Left lobe of liver (tissue), 2 donors: ENCODE measurements at places on chromosomes 4 and X.

DNA sequence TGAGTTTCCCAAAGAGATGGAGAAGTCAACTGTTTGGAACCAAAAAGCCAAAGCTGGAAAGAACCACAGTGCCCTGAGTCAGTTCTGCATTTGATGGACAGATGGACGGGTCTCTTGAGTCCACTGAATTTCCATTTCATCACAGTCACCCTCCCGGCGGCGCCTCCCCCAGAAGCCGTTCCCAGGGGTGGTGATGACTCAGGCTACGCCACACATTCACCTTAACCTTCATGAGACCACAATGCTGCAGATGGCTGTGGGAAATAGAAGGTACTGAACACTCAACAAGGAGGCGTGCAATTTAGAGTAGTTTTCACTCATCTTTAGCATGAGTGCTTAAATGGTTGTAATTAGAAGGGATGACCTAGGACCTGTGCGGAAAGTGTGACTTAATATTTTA is 61.3 kb downstream of the STOX2 start:
- DNase-seq = no peak

- no peak for DNase-seq
These were observed 93.7 kb downstream of the SHOX start for GRCh38 chrX:724256-724655.

DNA sequence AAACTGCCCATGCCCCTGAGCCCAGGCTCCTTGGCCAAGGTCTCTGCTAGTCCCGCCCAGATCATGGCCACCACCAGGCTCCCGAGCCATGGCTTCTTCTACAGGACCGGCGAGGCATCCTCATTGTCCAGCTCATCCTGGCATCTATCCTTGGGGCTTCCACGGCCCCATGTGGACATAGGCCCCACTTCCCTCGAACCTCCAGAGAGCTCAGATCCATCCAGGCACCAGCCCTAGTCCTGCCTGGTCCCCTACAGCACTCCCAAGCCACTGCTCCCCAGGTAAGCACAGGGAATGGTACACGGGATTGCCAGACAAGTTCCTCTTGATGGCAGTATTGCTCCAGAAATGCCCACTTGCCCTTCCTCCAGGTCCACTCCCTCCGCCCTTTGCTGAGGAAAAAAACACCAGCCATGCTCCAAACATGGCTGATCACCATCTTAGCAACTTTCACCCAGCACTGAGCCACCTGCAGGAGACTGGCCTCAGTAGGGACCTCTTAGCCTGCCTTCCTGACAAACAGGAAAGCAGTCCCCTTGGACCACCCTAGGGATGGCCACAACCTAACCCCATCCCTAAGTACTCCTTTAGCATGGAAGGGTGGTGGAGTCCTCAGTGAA is 272.1 kb upstream of the AGTR2 start:
- DNase-seq = no peak

GRCh38 chrX:80388206-80388605 is 32.0 kb upstream of the TENT5D start:
- no peak for DNase-seq

GRCh38 chr4:22072726-22073125 is 124.2 kb upstream of the KCNIP4 start:
- DNase-seq = no peak

GRCh38 chrX:41009850-41010846 is 75.1 kb upstream of the USP9X start:
- DNase-seq = peak; percentile 84

DNA sequence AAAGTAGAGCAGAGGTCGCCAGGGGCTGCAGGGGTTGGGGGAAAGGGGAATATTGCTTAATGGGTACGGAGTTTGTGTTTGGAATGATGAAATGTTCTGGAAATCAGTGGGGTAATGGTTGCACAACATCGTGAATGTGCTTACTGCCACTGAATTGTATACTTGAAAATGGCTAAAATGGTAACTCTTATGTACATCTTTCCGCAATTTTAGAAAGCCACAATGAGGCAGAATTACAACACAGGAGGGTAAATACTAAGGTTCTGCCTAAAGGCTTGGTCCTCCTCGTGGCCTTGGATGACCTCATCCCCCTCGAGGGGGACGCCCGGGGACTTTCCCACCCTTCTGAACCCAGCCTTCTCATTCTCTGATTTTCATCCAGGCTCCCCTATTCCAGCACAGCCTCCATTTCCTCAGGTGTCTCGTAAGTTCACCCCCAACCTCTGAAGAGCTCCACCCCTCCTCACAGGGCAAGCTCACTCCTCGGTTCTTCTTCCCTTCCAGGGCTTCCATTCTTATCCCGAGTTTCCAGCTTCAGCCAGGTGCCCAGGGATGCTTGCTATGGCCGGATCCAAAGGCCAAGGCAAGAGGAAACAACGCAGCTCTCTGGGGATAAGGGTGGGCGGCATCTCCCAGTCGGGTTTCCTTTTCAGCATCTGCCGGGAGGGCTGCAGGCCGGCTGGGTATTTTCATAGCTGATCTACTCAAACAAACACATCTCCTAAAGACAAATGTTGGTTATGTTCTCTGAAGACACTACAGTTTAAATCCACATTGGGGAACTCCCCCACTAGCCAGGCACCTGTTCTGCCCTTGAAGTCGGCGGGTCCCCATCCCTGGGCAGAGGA is 71.3 kb upstream of the ACSL1 start:
- peak; percentile 76 for DNase-seq

DNA sequence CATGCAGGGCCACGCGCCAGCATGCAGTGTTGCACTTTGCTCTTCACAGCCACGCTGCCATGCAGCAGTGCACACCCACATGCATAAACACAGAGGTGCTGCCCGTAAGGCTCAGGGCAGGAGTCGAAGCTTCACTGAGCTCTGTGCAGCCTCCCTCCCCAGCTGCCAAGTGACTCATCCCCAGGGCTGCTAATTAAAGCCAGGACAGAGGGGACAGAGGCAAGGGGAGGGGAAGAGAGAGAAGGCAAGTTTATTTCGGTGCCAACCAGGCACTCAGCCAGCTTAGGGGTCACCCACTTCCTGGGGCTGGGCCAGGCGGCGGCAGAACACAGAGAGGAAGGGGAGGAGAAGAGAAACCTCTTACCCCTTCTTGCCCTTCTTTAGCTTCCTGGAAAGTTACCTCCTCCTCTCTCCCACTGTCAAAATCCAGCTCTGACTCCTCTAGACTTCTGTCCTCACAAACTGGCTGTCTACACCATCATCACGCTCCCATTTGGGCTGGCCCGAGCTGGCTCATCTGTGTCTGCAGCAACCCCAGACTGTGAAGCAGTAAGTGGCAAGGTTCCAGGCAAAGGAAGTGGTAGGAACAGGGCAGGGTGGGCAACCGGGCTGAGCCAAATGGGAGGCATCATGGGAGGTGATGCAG is 6.2 kb upstream of the IQSEC2 start:
- no peak for DNase-seq

DNA sequence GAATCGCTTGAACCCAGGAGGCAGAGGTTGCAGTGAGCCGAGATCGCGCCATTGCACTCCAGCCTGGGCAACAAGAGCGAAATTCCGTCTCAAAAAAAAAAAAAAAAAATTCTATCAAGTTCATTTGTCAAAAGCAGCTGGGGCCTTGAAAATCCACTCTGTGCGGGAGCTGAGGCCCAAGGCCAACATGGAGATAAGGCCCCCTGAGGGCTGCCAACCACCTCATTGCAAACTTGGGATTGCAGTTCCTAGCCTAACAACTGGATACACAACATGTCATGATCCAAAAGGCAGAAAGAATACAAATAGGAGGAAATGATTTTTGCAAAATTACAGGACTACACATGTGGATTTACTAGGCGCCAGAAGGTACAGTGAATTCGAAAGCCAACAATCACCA is 22.5 kb upstream of the PRDX4 start:
- DNase-seq = no peak

GRCh38 chrX:119147486-119147885 is 19.9 kb upstream of the KIAA1210 start:
- DNase-seq = peak; percentile 64

DNA sequence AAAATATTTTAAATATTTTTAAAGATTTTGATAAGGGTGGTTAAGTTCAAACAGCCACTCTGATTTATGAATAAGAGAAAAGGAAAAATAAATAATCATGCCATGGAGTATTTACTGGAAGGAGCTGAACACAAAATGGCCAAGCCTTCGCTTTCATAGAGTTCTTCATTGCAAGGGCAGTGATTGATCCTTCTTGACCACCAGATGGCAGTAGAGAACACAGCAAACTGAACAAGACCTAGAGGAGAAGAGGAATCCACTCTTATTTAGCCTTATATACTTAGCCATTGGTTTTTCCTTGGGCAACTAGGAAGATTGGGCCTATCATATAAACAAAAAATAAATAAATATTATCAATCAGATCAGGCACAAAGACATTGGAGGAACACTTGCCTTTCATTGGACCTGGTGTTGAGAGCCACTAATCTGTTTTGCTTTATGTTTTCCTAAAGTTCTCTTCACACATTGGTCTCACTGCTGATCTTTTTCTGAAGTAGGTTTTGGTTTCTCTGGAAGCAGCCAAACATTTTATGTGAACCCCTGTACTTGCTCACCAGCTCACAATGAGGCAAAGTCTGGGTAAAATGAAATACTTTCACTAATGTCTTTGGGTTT is 58.1 kb upstream of the PARM1 start:
- no peak for DNase-seq

DNA sequence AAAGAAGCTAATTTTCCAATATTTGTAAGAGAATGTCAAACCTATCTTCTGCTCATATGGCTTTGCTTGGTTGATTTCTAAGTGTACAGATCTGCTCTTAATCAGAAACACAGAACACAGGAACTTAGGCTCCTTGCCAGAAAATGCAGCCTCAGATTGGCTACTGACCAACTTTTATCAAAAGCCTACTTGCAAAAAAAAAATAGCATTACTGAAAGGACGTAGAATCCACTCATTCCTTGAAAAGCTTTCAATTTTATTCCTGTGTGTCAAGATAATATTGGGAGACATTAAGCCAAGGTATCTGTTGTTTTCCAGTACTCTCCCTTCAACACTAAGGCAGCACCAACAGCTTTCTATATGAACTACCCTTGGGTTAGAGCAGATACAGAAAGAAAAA is 127.6 kb upstream of the INTU start:
- DNase-seq = no peak

GRCh38 chrX:49019599-49020249 is 17.7 kb upstream of the GRIPAP1 start:
- DNase-seq = peak; percentile 61

DNA sequence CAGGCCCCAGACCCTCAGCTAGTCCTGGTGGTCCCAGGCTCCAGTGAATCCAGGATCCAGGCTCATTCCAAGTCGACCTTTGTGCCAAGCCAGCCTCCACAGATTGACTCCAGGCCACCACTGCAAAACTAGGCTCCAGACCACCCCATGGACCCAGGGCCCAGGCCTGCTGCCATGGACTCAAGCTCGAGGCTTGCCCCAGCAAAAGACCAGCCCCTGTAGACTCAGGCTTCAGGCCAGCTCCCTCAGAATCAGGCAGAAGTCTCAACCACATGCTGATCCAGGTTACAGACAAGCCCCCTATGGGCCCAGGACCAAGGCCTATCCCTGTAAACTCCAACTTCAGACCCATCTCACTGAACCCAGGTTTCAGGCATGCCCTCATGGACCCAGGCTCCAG is 692.4 kb downstream of the PCDH19 start:
- DNase-seq = no peak

GRCh38 chrX:39261446-39262147 is 460.3 kb downstream of the MID1IP1 start:
- no peak for DNase-seq

DNA sequence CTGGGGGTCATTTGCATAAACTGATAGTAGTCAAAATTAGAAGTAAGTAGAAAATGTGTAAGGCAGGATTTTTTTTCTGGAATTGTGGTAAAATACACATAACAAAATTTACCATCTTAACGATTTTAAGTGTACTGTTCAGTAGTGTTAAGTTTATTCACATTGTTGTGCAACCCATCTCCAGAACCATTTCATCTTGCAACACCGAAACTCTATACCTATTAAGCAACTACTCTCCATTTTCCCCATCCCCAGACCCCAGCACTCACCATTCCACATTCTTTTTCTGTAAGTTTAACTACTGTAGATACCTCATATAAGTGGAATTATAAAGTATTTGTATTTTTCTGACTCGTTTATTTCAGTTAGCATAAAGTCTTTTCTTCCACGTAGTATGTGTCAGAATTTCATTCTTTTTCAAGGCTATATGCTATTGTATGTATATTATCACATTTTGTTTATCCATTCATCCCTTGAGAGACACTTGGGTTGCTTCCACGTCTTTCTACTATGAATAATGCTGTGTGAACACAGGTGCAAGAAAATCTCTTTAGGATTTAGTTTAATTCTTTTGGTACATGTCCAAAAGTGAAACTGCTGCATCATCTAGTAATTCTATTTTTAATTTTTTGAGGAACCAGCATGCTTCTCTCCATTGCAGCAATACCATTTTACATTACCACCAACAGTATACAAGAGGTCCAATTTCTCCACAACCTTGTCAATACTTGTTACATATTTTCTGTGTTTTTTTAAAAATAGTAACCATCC is 39.1 kb upstream of the NSUN7 start:
- no peak for DNase-seq

DNA sequence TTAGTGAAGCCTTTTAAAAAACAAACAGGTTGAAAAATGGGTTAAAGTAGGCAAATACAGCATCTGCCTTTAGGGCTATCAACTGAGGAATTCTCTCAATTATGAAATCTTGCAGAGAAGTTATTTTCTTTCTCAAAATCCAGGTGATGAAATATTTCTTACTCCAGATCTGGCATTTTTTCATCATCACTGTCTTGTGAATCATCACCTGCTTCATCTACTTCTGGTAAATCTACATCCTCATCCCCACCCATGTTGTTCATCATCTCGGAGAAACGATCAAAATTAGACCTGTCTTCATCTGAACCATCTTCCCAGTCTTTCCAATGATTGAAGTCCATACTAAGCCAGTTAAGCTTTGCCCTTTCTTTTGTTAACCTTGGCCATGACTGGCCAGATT is 33.3 kb upstream of the HPF1 start:
- no peak for DNase-seq

- DNase-seq = no peak
These were observed 69.2 kb downstream of the PLS3 start for GRCh38 chrX:115630204-115630603.

DNA sequence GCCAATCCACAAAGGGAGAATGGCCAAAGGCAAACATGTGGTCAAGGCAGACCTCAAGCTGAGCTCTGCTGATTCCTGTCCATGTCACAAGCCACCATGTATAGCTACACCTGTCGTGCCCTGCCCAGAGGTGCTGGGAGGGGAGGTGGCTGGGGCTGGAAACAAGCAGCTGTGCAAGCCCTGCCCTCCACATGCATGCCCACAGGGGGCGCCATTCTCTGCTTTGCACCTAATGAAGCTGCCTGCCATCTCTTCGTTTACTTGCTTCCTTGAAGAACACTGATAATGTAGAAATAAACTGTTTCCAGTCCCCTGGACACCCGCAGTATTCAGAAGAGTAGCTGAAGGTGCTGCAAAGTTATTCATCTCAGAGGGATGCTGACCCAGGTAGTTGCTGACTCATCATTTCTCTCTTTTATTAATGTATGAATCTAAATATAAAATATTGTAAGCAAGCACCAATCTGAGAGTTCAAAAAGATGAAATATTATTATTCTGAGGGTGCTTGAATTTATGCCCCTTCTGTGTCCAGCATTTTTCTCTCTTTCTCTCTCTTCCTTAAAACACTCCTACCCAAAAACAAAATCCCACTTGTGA is 278.6 kb downstream of the ADGRA3 start:
- peak; percentile 73 for DNase-seq
